ENCODE measurements at places on chromosomes 2 and 18. TPM values are rescaled to one million over a fixed set of nuclear protein-coding genes. Genes with fewer than 3 reads are reported as not detected.

Gene TYW5
- 3.1 TPM for total RNA-seq

Gene DHRS9
- total RNA-seq, result 9.8 TPM

Gene SLC8A1
- 906 TPM for total RNA-seq

Gene MAL
- total RNA-seq, result 8.3 TPM

Gene HYCC2
- total RNA-seq, result 14.2 TPM

Gene TPO
- 11.8 TPM for total RNA-seq

Gene UPP2
- not detected for total RNA-seq

Gene KLHL29
- 1.6 TPM for total RNA-seq

Gene DNAH6
- total RNA-seq, result 0.22 TPM

Gene HAAO
- 2.5 TPM for total RNA-seq

Gene CDK15
- total RNA-seq, result 0.22 TPM

Gene CD207
- 0.16 TPM for total RNA-seq

Gene GNLY
- total RNA-seq, result 2.3 TPM

Gene SNRNP27
- total RNA-seq, result 48.6 TPM

Gene TFPI
- 22.3 TPM for total RNA-seq

Gene SATB2
- 1.5 TPM for total RNA-seq

Gene ZNF521
- total RNA-seq, result 15.4 TPM

Gene SERPINB12
- total RNA-seq, result not detected

Gene C2orf66
- total RNA-seq, result not detected

Gene ARL6IP6
- total RNA-seq, result 6.4 TPM

Gene FHOD3
- 311 TPM for total RNA-seq

Gene PXDN
- 27.5 TPM for total RNA-seq

Gene CPO
- total RNA-seq, result not detected

Gene LRP1B
- total RNA-seq, result 0.27 TPM

Gene TMEFF2
- total RNA-seq, result not detected

Gene CHRND
- total RNA-seq, result 0.11 TPM

Gene OBSL1
- 199 TPM for total RNA-seq

Gene MC2R
- total RNA-seq, result not detected

Gene MLPH
- total RNA-seq, result 15.7 TPM

Gene OR6B2
- not detected for total RNA-seq

Gene MEP1B
- total RNA-seq, result 0.13 TPM

Gene TLK1
- total RNA-seq, result 31.8 TPM

Gene DLGAP1
- total RNA-seq, result 6.5 TPM

Gene ANKAR
- 10.3 TPM for total RNA-seq

All from cardiac septum (tissue), 1 donor.